ENCODE measurements at places on chromosomes 1 and 21.
A peak's percentile ranks its signal among the peaks of the same experiment; 100 is the strongest.

- peak; percentile 9 for DNase-seq
These were observed 34.5 kb downstream of the TYW3 start for GRCh38 chr1:74767490-74767889.

DNA sequence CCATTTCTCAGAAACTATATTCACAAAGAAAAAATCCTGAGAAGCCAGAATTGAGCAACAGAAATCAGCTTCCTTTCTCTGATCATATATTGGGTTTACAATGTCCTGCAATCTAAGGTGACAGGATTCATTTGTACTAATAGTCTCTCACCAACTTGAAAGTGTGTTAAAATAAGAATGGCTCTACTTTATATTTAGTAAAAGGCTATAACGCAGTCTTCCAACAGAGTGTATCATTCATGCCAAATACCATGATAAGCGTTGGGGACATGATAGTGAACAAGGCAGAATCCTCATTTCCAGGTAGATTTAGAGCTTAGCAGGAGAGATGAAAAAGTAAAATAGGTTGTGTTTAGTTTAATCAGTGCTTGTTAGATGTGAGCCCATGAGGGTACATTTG, 519.2 kb upstream of the ZRANB2 start:
- no peak for DNase-seq

GRCh38 chr1:17369466-17369865, 2.5 kb upstream of the PADI6 start:
- DNase-seq, result no peak

- no peak for DNase-seq
These were observed 24.6 kb upstream of the SLC35F3 start for GRCh38 chr1:233879841-233880240.

DNA sequence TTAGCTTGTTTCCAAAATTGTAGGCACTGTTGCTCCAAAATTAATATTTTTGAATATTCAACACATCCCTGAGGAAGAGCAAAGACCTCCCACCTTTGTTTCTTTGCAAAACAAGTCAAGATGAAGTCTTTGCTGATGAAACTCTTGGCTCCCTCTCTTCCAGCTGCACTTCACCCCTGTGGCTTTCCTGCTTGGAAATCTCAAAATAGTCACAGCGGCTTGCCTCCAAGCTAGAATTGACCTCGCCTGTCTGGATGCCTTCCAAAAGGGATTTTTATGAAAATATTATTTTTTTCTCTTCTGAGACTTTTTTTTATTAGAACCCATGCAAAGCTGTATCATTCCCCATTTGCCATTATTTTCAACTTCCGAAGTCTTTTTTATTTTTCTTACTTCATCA, 71.1 kb upstream of the MROH9 start:
- DNase-seq, result no peak

DNA sequence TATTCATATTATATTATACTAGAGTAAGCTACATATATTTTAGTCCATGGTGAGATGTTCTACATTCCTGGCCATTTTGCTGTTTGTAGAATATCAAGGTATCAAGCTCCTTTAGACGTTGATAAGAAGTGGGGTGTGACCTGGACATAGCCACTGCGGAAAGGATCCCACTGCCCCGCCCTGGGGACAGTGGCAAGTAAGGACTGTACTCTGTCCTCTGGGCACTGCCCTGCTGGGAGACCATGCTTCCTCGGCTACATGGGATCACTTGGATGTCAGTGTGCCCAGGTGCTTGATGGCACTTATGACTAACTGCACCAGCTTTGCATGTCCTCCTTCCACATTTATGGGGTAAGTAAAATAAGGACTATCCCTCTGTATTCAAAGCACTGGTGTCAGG, 46.3 kb upstream of the NTPCR start:
- DNase-seq, result no peak

DNA sequence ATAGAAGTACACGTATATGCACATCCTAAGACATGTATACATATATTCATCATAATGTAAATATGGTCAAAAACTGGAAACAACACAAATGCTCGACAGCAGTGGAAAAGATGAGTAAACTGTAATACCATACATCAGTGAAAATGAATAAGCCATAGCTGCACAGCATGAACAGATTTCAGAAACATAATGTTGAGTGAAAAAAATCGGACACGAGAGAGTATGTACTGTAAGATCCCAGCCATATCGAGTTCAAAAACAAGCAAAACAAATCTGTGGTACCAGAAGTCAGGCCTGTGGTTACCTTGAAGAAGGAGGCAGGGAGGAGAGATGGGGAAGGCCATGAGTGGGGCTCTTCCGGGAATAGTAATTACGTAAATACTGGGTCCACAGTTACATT, 90.4 kb downstream of the GLIS1 start:
- DNase-seq, result no peak

Data from AML-193 (cell line).